ENCODE measurements at places on chromosomes 12 and 14. TPM values are rescaled to one million over a fixed set of nuclear protein-coding genes. Genes with fewer than 3 reads are reported as not detected.

- peak; percentile 59 for ATAC-seq
Observed at GRCh38 chr12:42372154-42372791, 46.3 kb downstream of the PPHLN1 start.

DNA sequence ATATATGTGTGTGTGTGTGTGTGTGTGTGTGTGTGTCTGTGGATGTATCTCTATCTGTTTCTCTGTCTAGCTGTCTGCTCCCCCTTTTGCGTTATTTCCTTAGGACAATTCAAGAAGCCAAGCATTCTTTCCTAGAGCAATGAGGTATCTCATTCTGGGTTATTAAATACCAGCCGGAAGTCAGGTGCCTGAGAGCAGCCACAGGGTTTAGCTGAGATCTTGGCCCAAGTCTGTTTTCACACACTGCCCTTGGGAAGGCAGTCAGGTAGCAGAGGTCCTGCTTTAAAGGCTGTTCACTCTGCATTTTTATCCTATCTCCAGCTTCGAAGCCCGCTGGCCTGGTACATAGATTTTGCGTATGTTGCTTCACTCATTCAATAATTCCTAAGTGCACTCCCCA lies 76.8 kb downstream of the TSPAN9 start:
- ATAC-seq = no peak

DNA sequence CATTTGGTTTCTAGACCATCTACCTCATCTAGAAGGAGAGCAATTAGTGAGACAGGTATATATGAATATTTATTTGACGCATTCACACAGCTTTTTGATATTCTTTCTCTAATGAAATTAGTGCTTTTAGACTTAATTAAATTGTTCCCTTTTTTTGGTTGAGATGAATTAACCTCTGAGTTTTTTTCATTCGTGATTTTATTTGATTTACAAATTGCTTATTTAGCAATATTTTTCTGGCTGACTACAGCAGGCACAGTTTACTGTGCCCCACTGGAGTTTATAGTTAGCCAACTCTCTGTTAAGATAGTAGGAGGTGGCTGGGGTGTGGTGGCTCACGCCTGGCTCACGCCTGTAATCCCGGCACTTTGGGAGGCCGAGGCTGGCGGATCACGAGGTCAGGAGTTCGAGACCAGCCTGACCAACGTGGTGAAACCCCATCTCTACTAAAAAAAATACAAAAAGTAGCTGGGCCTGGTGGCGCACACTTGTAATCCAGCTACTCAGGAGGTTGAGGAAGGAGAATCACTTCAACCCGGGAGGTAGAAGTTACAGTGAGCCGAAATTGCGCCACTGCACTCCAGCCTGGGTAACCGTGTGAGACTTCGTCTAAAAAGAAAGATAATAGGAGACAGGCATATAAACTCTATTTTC lies 16.7 kb downstream of the MDM2 start:
- ATAC-seq = no peak

- peak; percentile 71 for ATAC-seq
Observed at GRCh38 chr12:110688446-110689280, at the start of gene HVCN1. HVCN1 (minus strand) TSS chr12:110689115; CDS start chr12:110683245, 5,870 bp downstream.

GRCh38 chr12:11765817-11766794 lies 116.6 kb downstream of the ETV6 start:
- peak; percentile 50 for ATAC-seq

DNA sequence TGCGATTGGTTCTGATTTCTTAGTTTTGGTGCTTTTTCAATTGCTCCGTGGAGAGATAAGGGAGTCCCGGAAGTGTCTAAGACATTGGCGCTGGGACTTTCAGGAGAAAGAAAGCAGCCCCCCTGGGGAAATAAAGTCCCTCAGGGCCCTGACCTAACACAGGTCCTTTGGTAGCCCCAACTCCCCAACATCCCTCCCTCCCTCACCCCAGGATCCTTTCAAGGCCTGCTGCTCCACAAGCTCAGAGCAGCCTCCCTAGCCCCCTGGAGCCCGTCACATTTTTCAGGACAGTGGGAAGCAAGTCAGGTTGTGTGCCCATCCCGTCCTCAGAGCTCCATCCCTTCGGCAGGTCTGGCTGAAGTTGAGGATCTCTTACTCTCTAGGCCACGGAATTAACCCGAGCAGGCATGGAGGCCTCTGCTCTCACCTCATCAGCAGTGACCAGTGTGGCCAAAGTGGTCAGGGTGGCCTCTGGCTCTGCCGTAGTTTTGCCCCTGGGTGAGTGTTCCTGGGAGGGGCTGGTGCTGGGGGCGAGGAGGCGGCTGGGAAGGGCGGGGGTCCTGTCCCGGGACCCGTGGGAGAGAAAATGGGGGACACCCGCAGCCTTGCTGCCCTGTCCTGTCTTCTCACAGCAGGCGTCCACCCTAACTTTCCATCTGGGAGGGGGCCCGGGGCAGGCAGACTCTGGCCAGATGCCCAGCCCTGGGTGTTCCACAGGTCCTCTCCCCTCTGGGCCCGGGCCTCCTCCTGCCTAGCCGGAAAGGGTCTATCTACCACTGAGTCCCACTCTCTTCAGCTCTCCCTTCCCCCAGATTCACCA lies 950 bp downstream of the IFI27 start:
- no peak for ATAC-seq

- no peak for ATAC-seq
Observed at GRCh38 chr12:51777973-51778372, 70.5 kb downstream of the FIGNL2 start.

DNA sequence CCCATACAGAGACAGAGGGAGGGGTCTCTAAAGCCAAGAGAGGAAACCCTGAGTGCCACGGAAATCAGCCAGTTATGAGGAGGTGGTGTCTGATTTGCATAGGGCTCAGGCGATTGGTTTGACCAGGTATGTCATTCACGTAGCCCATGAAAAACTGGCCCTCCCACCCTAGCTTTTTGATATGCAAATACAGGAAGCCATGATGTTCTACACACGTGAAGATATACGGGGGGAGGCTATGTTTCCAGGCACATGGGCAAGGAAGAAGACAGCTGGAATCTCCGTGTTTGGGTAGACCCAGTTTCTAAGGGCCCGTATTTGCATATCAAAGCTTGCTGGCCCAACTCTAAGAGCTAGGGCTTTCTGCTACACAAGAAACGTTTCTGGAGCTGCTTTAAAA lies 717.8 kb upstream of the SEL1L start:
- ATAC-seq = no peak

- no peak for ATAC-seq
Observed at GRCh38 chr12:78555802-78556201, 308.8 kb upstream of the SYT1 start.

- ATAC-seq = no peak
Observed at GRCh38 chr14:96309896-96310330, 53.2 kb downstream of the ATG2B start.

GRCh38 chr14:95185767-95186392 lies 28.6 kb upstream of the DICER1 start:
- no peak for ATAC-seq

GRCh38 chr14:57254884-57255283 lies 13.8 kb downstream of the EXOC5 start:
- ATAC-seq = no peak

- no peak for ATAC-seq
Observed at GRCh38 chr12:643475-644302, 19.6 kb downstream of the NINJ2 start.

DNA sequence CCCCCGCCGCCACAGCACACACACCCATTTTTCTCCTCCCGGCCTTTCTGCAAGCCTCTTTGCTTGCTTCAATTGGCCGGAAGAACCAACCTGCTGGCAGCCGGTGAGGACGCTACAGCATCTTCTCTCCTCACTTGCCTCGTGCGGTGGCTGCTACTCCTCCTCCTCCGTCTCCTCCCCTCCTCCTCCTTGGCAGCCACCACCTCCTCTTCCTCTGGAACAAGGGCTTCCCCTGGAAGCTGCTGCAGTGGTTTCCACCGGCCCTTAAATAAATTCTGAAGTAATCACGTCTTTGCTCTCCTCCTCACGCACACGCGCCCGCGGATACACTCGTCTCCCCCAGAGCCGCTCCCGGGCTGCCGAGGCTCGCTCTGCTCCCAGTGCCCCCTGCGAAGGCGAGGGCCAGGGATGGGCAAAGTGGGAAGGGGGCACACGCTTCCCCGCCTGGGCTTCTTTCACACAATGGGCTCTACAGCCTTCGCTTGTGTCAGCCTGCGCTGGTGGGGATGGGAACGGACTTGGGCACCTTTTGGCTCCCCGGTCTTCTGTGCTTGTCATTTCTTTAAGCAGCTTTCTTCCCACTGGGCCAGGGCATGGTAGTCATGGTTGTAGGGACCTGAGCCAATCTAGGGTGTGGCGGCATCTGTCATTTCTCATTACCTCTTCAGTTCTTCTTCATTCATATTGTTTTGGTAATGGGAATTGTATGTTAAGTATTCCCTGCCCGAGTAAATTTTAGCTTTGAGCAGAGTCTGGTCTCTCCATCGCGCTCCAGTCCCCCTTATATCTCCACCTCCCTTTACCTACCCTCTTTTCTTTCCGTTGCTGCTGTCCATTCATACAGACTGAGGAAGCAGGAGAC lies at the start of gene PPFIA2:
TSS of gene PPFIA2 (minus strand) at position 161 of the 862 bp plus-strand sequence.
- ATAC-seq = no peak

DNA sequence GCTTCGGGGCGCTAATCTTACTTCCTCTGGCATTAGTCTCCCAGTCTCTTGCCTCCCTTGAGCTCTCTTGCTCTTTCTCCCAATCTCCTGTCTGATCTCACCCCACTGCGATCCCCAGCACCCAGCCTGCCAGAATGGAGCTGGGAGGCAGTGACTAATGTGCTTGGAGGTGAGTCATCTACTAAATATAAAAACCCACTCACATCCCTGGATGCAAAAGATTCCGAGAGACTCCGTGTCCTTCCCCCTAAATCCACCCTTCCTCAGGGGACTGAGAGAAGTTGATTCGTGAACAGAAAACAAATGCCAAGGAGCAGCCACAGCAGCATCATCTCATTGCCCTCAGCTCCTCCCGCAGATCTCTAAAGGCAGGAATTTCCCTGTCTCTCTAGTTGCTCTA lies 45.7 kb upstream of the KCNA5 start:
- ATAC-seq = peak; percentile 61

DNA sequence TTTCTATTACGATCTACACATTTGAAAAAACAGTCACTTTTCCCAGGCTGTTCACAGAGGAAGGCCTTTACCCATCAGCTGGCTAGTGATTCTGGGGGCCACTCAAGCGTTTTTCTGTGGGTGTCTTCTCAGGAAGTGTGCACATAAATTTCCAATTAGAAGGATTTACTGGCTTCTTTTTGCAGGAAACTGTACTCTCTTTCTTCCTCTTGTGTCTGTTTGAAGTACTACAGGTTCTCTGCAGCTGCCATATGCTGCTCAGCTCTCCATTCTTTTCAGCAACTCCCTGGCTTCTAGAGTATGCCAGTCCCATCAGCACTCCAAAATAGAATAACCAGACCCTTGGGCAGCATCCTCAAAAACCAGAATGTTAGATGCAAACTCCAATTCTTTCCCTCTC lies 110.4 kb upstream of the NAV3 start:
- ATAC-seq = no peak

GRCh38 chr14:51481643-51482042 lies 170.1 kb upstream of the FRMD6 start:
- ATAC-seq = no peak

Gene MFAP5
- 3.3 TPM for total RNA-seq

Gene KLRG1
- 0.48 TPM for total RNA-seq

Gene LRP1-AS
- not detected for total RNA-seq

Gene PRIM1
- 8.1 TPM for total RNA-seq

Gene OR4Q3
- not detected for total RNA-seq
